ENCODE measurements at places on chromosomes 12 and 14.

GRCh38 chr12:89161557-89161956, 190.7 kb downstream of the DUSP6 start:
- no peak for DNase-seq

GRCh38 chr12:122096591-122097149, 18.1 kb downstream of the MLXIP start:
- DNase-seq = no peak

DNA sequence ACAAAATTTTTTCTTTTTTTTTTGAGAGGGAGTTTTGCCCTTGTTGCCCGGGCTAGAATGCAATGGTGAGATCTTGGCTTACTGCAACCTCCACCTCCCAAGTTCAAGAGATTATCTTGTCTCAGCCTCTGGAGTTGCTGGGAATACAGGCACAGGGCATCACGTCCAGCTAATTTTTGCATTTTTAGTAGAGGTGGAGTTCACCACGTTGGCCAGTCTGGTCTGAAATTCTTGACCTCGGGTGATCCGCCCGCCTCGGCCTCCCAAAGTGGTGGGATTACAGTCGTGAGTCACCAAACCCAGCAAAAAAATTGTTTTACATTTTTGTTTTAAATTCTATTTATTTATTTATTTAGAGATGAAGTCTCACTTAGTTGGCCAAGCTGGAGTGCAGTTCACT, 4.7 kb upstream of the SLC2A14 start:
- no peak for DNase-seq

DNA sequence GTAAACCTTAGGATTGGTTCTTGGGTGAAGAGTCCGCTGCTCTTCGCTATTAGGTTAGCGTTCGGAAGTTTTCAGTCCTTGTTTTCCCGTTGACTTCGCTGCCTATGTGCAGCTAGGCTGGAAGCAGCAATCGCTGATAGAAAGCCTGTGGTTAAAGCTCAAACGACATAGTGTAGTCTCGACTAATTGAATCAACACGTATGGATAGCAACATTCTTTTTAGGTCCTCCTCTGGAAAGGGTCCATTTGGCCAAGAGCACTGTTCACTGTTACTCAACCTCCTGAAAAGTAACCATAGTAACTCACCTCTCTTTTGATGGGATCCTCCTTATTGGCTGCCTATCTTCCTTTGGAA, 355.5 kb downstream of the SNAPC1 start:
- DNase-seq = no peak

GRCh38 chr12:4143896-4144295, 129.7 kb upstream of the CCND2 start:
- no peak for DNase-seq

- no peak for DNase-seq
Measured at GRCh38 chr12:12210983-12211382, 55.9 kb downstream of the LRP6 start.

DNA sequence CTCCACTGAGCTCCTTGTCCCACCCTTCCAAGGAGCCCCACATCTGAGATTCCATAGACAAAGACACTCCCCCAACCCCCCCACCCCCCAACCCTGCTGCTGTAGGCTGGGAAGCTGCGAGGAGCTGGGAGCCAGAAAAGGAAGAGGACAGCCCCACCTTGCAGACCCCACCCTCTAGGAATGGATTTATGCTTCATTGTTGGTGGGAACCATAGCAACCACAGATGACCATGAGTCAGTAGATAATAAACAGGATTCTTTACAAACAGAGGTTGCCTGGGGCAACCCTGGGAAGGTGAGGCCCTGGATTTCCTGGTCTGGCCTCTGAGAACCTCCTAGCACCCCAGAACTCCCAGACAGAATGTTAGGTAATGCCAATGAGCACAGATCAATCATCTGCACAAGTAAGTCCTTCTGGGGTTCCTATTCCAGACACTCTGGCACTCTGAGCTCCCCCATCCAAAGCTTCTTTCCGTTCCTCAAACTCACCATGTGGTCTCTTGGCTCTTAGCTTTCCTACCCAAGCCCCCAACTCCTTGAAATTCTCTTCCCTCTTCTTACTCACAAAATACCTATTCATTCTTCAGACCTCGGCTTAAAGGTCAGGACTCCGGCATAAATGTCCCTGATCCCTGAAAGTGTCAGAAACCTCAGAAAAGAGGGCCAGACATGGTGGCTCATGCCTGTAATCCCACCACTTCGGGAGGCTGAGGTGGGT, 15.2 kb upstream of the PLEKHG6 start:
- DNase-seq = peak; percentile 64

DNA sequence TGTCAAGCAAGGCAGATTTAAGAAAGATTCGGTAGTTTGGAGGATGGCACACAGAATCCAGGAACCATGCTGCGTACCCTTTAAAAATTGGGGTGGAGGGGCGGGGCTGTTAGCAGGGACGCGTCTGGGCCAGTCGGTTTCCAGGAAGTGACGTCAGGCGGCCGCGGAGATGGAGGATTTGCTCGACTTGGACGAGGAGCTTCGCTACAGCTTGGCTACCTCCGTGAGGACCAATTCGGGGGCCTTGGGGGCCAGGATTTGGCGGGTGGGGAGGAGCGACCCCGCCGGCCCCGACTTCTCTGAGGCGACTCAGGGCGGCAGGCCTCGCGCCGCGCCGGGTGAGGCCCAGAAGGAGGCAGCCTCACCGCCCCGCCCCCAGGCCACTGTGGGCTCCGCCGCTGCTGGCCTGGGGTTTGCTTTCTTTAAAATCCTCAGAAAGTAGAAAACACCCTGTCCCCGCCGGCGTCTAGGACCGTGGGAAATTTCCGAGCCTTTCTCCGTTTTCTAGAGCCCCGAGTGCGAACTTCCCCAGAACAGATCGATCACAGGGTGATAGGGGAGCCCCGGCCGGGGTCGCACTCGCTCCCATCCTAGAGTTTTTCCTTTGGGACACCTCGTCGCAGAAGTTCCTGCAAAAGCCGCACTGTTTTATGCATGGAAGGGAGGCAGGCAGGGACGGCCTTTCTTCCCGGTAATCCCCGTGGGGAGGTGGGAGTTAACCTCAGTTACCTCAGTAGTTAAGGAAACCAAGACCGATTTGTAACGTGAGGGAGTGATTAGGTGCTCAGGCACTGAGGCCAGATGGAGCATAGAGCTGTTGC, at the start of gene IFT43:
Gene IFT43 (plus strand): TSS at position 146 of the 821 bp plus-strand sequence. CDS start 24 bp downstream, at position 170.
- peak; percentile 69 for DNase-seq

GRCh38 chr12:96521895-96522682, 32.7 kb downstream of the CFAP54 start:
- DNase-seq = no peak

DNA sequence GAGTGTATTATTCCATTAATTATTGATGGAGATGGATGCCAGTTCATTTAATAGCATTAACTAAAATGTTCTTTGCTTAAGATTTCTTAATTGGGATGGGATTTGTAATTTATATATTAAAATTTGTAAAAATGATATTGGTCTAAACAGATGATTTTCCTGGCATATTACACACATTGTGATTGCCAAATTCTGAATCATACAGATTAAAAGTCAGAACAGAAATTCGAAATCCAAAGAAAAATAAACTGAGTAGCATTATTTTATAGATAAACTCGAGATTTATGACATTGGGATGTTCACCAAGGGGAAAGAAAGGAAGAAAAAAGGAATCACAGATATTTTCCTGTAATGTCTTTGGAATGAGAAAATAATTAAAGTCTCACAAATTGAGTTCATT, 481.1 kb downstream of the CCER1 start:
- no peak for DNase-seq

DNA sequence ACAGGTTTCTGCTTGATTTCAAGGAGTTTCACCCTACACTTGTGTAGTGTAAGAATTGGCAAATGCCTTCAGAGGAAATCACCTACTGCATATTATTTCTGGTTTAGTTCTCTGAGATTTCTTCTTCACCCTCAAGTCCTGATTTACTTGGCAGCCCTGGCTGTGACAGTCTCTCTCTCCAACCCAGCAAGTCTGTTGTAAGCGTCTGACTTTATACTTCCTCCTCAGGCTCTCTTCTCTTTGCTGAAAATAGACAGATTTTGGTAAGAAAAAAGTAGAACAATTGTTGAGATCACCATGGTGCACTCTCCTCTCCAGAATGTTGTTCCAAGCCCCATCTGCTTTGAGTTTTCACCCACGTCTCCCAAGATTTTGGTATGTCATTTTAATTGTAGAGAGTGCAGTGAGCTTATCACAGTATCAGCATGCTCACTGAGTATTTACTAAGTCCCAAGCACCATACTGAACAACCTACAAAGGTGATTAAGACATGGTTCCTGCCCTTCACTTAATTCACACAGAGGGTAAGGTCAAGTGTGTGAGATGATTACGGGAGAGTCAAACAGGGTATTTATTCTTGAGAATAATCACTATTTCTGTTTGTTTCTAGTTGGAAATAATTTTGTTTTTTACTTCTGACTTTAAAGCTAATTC, 148.7 kb downstream of the MDGA2 start:
- no peak for DNase-seq

GRCh38 chr14:81946375-81946774, 412.7 kb upstream of the SEL1L start:
- no peak for DNase-seq

GRCh38 chr12:96225044-96225855, 31.1 kb downstream of the ELK3 start:
- DNase-seq = no peak

DNA sequence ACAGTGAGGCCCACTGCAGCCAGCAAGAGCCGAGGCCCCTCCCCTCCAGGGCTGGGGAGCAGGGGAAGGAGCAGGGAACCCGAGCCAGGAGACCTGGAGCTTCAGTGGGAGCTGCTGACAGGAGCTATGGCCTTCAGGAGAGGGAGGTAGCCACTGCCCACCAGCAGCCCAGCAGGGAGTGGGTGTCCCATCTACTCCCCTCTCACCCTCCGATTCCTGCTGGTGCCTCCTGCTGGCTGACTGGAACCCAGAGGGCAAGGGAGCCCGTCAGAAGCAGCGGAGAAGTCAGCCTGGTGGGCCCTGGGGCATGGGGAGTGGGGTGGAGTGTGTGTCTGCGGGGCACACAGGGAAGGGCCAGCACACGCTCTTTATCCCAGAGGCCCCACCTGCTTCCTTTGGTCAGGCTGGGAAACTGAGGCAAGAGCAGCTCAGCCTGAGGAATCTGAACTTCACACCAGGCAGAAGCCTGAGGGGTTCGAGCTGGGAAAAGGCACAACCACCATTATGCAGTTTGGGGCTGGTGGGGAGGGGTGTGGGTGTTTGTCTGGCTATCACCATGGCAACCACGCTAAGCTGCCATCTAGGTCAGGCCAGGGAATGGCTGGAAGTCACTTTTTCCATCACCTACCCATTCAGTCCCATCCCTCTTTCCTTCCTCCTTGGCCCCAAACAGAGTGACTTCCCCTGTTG, 36.8 kb upstream of the PLEKHG6 start:
- DNase-seq = no peak

- no peak for DNase-seq
Measured at GRCh38 chr14:56075301-56075700, 42.9 kb upstream of the PELI2 start.

GRCh38 chr12:47812797-47813510, 6.7 kb downstream of the HDAC7 start:
- no peak for DNase-seq

DNA sequence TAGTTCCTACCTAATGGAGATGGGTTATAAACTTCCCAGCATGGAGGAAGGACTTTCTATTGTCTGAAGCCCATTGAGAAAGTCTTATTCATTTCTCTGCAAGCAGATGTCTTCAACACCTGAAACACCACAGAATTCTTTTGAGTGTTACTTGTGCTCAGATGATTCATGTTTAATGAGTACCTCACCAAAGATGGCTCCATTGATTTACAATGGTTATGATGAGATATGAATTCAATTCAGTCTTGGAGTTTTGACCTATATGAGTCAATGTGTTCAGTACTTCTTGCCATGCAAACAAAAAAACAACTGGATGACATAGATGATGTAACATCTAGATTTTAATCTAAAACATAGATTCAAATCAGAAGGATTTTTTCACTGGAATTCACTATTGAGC, 15.4 kb upstream of the PAWR start:
- no peak for DNase-seq
